ENCODE measurements at places on chromosomes 1 and 21.

GRCh38 chr1:109241344-109241743, 8.0 kb upstream of the CELSR2 start:
- no peak for DNase-seq

DNA sequence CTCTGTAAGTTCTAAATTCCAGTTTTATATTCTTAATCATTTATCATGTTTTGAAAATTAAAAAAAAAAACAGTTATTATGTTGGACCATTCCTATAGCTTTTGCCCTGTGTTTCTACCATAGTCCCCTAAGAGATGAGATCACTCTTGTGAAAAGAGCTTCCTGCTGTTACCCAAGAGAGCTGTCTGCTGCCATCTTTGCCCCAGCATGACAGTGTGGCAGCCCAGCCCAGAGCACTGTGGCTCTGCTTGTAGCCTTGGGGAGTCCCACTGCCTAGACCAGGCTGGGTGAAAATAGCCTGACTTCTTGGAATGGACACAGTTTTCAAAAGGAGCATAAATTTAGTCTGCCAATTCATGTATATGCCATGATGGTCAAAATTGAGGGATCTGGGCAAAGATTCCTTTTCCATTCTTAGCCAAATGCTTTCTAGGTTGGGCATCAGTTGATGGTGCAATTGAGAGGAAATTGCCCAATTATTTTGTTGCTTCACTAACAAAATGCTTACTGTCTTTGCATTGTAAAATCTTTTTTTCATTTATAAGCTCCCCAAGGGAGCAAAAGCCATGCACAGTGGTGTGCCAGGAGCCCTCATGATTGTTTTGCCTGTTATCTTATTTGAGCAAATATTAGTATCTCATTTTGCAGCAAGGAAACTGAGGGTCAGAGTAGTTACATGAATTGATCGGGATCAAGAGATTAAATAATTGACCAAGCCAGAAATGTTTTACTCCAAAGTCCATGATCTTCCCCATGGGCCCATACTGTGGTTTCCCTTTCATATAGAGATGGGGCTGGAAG, 72.8 kb downstream of the ETS2 start:
- no peak for DNase-seq

DNA sequence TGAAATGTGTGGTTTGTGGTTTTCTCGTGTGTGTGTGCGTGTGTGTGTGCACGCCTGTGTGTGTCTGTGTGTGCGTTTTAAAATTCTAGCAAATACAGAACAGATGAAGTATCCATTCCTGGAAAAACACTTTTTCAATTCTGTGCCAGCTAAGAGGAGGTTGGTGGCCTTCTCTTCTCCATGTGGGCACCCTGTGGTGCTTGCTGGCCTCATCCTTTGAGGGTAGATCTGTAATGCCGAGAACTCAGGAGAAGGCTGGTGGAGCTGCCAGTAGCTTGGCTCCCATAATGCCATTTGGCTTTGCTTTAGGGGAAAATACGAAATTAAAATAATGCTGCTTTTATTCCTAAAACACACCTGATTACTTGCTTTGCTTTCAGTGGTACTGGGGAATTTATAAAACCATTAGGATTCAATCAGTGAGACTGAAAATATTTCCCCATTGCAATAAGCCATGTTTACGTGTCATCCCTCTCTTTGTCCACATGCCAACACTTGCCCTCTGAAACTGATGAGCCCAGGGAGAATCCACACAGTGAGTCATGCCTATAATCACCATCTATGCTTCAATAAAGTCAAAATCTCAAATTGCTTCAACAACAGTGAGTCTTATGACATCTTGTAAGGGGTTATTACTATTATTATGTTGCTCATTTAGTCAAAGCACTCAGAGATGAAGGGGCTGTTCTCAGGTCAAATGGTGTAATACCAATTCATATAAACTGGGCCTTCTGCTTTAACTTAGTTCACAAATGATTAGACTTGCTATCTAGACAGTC, 39.2 kb downstream of the ABCA4 start:
- DNase-seq, result no peak

GRCh38 chr1:4044967-4045366, 144.9 kb upstream of the C1orf174 start:
- no peak for DNase-seq

GRCh38 chr1:246068619-246069509, 438.2 kb downstream of the SMYD3 start:
- DNase-seq, result no peak

- DNase-seq, result no peak
Measured at GRCh38 chr1:182795563-182796228, 6.1 kb downstream of the NPL start.

DNA sequence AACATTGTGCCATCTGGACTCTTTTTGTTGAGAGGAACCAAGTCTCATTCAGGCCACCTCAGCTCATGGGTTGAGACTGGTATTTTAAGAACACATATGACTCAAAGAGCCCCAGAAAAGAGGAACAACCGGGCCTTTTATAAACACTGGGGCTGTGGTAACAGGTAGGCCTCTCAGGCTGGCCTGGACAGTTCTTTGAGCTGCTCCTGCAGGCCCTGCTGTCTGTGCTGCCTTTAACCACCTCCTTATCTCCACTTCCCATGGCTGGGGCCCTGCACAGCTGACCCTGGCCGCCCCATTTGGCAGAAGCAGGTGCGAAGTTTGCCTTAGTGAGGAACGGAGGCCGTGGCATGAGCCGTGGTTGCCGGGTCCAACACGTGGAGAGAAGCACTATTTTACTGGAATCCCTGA, 163.3 kb downstream of the RHOU start:
- DNase-seq, result no peak

GRCh38 chr1:157566484-157567300, 14.4 kb upstream of the FCRL5 start:
- no peak for DNase-seq

- DNase-seq, result no peak
Measured at GRCh38 chr1:178682429-178682828, 42.6 kb upstream of the RALGPS2 start.

- DNase-seq, result no peak
Measured at GRCh38 chr21:43341378-43342161, 85.4 kb downstream of the SIK1 start.

DNA sequence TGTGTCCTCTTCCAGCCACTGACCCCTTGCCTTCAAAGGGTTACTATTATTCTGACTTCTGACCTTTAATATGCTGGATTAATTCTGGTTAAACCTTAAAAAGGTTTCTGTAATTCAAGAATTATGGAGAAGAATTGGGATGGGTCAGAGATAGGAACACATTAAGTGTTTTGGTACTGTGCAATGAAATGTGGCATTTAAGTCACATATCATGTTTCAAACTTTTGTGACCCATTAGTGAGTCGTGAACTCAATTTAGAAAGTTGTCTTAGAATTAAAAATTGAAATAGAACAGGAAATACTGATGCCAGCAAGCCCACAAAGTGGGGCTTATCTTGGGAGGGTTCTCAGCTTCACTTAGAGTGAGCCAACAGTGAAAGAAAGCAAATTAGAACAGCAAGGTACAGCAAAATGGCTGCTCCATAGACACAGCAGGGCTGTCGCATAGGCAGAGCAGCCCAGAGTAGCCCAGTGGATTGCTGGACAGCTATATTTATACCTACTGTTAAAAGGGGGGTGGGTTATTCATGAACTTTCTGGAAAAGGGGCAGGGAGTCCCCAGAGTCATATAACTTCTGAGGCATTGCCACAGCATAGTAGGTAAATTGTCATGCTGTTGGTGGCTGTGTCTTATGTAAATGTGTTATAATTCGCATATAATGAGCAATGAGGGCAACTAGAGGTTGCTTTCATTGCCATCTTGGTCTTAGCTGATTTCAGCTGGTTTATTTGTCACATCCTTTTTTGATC, 10.5 kb downstream of the SCP2 start:
- no peak for DNase-seq

DNA sequence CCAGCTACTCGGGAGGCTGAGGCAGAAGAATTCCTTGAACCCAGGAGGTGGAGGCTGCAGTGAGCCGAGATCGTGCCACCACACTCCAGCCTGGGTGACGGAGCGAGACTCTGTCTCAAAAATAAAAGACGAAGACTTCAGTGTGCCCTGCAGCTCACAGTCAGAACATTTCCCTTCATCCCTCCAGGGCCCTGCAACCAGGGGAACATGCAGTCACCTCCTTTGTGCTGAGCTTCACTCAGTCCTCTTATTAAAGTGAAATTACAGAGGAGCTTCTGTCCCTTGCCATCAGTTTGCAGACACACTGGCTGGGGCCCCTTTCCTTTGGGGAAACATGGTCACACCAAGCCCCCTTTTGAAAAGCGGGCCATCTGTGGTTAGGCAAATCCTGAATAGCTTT, 24.2 kb downstream of the FHAD1 start:
- DNase-seq, result no peak

- DNase-seq, result no peak
Measured at GRCh38 chr1:38819040-38819439, 40.5 kb downstream of the RRAGC start.

- no peak for DNase-seq
Measured at GRCh38 chr21:46639489-46640386, 4.3 kb downstream of the PRMT2 start.

GRCh38 chr1:99784809-99785255, 18.4 kb upstream of the FRRS1 start:
- no peak for DNase-seq
